ENCODE measurements at places on chromosomes 11 and 22. TPM values are rescaled to one million over a fixed set of nuclear protein-coding genes. Genes with fewer than 3 reads are reported as not detected.

Gene CYB5R2
- 50.3 TPM for total RNA-seq

Gene MGAT3
- total RNA-seq, result 2.2 TPM

- DNase-seq, result no peak
These were observed 278.2 kb downstream of the DLG2 start for GRCh38 chr11:85348945-85349344.

DNA sequence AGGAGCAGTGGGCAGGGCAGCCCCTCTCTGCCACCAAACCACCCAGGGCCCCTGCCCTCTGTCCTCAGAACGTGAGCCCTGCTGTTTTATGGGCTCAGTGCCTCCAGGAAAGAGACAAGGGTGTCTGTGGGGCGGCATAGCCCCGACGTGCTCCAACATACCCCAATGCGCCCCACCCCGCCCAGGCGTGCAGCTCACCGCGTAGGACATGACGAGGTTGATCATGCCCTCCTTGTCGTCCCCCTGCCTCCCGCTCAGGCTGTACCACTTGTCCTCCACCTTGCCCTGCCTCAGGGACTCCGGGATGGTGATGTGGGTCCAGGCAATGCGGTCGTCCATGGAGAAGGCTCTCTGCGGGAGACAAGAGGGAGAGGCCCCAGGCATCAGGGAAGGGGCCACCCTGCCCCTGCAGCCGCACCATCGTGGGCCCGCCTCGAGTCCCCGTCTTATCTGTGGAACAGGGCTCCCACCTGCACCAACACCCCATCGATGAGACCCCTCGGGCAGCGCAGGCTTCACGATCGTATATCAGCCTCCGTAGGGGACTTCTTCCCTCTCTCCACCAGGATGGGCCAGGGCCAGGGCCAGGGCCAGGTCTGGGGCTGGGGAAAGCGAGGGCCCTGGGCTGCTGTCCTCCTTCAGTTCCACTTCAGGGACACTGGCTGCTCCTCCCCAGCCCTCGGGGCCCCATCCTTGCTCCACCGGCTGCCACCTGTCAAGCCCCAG lies 20.8 kb downstream of the TOLLIP start:
- no peak for DNase-seq

DNA sequence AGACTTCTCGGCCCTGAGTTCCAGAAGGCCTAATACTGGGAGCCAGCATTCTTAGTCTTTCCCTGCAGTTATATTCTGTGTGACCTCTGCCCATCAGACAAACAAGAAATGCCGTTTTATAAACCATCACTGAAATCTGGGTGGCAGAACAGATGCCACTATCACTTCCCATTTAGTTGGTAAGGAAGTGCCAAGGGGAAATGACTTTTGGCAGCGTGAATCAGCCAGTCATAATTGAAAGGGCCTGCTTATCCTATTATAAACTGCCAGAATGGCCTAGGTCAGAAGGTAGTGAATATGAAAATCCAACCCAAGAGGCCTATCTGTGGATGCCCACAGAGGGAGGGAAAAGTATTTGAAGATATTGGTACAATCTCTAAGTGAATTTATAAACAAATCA lies 646.8 kb upstream of the CCDC90B start:
- DNase-seq, result no peak

GRCh38 chr22:48871176-48871840 lies 956.4 kb downstream of the BRD1 start:
- no peak for DNase-seq

Gene IGLL5
- total RNA-seq, result 1.9 TPM

Gene CCDC15
- 8.7 TPM for total RNA-seq

DNA sequence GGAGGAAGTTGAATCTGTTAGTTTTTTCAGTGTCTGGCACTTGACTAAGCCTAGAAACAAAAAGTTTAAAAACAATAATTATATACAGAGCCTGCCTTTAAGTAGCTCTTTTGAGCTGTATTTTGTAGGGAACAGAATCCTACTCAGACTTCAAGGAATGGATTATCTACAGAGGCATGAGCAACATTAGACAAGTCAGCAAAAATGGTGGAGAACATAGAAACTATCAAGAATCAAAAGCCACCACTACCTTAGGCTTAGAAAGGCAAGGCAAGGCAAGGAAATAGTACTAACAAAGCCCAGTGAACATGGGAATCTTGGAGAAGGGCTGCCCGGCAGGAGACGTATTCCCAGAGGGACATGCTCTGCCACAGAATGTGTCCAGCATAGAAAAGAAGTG lies 353.6 kb upstream of the FAT3 start:
- DNase-seq, result no peak

Gene TPP1
- total RNA-seq, result 59.7 TPM

DNA sequence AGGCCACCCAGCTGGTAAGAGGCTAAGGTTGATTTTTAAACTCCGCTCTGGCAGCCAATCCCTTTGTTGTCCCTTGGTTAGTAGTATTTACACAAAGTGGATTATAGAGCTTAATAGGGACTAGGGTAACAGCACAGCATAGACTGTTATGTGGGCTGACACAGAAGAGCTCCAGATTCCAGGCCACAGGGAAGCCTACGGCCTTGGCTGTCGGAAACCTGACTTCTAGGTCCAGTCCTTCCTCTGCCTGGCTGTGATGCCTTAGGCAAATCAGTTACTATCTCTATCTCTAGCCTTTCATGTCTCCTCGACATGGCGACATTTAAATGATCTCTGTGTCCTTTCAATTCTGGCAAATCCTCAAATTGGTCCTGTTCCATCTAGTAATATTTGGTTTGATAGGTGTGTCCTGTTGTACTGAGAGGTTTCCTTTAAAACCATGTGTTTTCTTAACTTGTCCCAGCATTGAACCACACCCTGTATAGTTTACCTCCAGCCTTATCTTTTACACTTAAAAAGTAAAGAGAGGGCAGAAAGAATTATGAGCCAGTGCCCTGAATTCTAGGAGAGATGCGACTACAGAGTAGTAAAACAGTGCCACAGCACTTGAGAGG lies 4.2 kb downstream of the MMP1 start:
- no peak for DNase-seq

DNA sequence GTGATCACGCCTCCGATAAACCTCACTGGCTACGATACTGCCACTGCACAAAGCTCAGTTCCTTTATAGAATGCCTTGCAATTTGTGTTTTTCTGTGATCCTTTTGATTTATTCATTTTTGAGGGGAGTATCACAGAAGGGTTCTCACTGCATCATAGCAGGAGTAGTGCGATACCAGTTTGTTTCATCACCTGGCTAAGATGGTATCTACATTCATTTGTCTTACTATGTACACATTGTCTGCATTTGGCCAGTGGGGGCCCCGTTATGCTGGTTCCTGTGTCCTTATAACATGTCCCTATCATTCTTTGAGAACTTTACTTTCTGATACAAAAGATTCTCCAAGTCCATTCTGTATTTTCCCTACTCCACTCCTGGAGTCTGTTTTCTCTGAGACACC lies 44.6 kb downstream of the APLP2 start:
- no peak for DNase-seq
